ENCODE measurements at places on chromosomes 4 and X. TPM values are rescaled to one million over a fixed set of nuclear protein-coding genes. Genes with fewer than 3 reads are reported as not detected.

- DNase-seq, result peak; percentile 92
- H3K27me3 ChIP-seq, result no peaks in the 10 kb centered on the region
- H3K36me3 ChIP-seq, result peaks cover 7% of the 10 kb centered on the region
These were observed 12.8 kb downstream of the CYP4V2 start for GRCh38 chr4:186204103-186204559.

DNA sequence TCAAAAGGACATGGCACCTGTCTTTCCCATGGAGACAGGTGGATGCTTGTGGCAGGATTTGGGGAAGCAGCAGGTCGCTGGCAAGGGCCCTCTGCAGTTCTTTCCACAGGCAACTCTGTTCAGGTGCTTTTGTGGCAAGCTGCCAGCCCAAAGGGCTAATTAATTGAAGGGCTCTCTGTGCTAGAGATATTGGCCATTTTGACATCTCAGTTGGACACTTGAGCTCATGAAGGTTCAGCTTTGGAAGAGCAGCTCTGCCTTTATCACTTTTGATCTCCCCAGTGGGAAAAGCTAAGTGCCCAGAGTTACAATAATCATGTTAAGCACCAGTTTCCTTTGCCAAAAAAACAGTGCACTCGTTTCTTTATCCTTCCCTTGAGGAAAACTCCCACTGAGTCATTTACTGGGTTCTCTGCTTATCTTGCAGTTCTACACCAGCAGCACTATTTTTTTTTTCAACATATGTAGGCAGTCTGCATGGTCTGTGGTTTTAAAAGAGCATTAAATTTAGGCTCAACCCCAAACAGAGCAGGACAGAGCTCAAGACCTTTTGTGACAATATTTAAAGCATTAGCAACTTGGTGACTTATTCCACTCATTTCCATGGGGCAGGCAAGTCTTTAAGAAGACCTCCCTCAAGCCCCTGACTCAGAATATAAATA is 336.4 kb upstream of the RASGEF1B start:
- H3K27ac ChIP-seq, result no peak overlapping the region
- H3K36me3 ChIP-seq, result no peaks in the 10 kb centered on the region
- no peak overlapping the region for H3K4me3 ChIP-seq
- peaks cover 8% of the 10 kb centered on the region for H3K27me3 ChIP-seq

ITGB1BP2 gene
- total RNA-seq, result 4.8 TPM

NPY5R gene
- not detected for total RNA-seq

DNA sequence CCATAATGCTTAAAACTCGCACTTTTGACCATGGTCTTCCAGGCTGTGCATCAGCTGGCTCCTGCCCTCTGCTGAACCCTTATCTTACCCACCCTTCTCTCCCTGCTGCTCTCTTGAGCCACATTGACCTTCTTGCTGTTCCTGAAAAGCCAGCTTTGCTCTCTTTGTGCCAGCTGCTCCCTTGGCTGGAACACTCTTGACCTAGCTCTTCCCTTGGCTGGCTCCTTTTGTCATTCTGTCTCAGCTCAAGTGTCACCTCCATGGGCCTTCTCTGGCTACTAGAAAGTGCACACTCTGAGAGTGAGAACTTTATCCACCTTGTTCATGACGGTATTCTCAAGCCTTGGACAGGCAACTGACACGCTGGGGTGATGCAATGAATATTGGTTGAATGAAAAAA is 112.1 kb downstream of the MGST2 start:
- no peaks in the 10 kb centered on the region for H3K4me1 ChIP-seq
- H3K36me3 ChIP-seq, result no peaks in the 10 kb centered on the region
- DNase-seq, result no peak
- no peak overlapping the region for H3K27ac ChIP-seq
- H3K4me3 ChIP-seq, result no peak overlapping the region

ALB gene
- not detected for total RNA-seq

GRCh38 chr4:138412847-138413246 is 170.7 kb upstream of the SLC7A11 start:
- H3K36me3 ChIP-seq, result no peaks in the 10 kb centered on the region
- H3K4me1 ChIP-seq, result no peaks in the 10 kb centered on the region
- no peak overlapping the region for H3K4me3 ChIP-seq
- no peak overlapping the region for H3K27ac ChIP-seq
- no peak for DNase-seq

IGFBP7 gene
- total RNA-seq, result not detected

FTSJ1 gene
- 62.8 TPM for total RNA-seq

DNA sequence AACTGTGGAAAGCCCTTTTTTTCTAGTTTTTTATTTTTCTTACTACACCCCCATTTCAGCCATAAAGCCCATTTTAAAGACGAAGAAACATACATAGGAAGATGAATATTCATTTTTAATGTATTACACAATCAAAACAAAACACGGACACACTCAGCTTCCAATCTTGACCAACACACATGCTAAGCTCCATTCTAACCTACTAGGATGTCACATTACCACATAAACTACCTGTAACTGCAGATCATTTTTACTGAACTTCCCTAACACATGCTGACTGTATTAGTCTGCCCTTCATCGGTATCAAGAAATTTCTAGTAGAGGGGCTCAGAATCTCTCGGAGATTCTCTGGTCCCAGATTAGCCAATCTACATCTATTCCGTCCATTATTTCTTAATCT is 1.8 kb downstream of the CCNI start:
- peaks cover 39% of the 10 kb centered on the region for H3K4me1 ChIP-seq
- no peak for DNase-seq
- H3K4me3 ChIP-seq, result no peak overlapping the region
- H3K36me3 ChIP-seq, result peaks cover 14% of the 10 kb centered on the region
- no peak overlapping the region for H3K27ac ChIP-seq
- no peaks in the 10 kb centered on the region for H3K27me3 ChIP-seq

DNA sequence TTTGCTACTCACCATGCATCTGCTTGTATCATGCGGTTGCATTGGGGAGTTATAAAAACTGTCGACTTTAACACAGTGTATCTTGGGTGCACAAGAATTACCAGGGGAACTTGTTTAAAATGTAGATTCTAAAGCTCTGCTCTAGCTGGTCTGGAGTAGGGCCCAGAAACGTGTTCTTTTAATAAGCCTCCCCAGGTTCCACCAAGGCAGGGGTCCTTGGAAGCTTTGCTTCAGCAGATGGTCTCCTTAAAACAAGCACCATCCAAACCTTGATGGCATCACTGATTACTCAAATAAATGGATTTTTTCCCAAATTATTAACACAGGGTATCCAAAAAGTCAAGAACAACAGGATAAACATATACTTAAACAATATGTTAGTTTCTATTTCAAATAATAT is 120.2 kb upstream of the NDP start:
- no peak overlapping the region for H3K27ac ChIP-seq
- no peak for DNase-seq
- no peaks in the 10 kb centered on the region for H3K36me3 ChIP-seq
- no peaks in the 10 kb centered on the region for H3K27me3 ChIP-seq

DNA sequence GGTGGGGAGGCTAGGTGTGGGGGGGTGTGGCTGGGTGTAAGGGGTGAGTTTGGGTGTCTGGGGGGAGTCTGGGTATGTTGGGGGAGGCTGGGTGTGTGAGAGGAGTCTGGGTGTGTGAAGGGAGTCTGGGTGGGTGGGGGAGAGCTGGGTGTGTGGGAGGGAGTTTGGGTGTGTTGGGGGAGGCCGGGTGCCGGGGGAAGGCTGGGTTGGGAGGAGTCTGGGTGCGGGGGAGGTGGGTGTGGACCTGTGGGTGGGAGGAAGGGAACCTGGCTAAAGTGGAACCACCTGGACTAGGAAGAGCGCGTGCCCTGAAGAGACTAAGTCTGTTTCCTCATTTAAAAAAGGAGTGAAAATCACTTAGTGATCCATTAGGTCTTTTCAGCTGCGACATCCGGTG is 18.3 kb downstream of the SPON2 start:
- peaks cover 9% of the 10 kb centered on the region for H3K27me3 ChIP-seq
- no peak for DNase-seq
- no peaks in the 10 kb centered on the region for H3K36me3 ChIP-seq
- H3K27ac ChIP-seq, result no peak overlapping the region
- H3K4me1 ChIP-seq, result no peaks in the 10 kb centered on the region

GRCh38 chr4:13413729-13414437 is 70.3 kb downstream of the RAB28 start:
- DNase-seq, result no peak
- no peaks in the 10 kb centered on the region for H3K27me3 ChIP-seq
- H3K27ac ChIP-seq, result no peak overlapping the region
- H3K4me3 ChIP-seq, result no peak overlapping the region

GRCh38 chr4:144902614-144903013 is 195.4 kb downstream of the ANAPC10 start:
- no peaks in the 10 kb centered on the region for H3K4me1 ChIP-seq
- H3K27me3 ChIP-seq, result no peaks in the 10 kb centered on the region
- DNase-seq, result no peak

GRCh38 chr4:154584259-154584658 is 6.3 kb downstream of the FGA start:
- DNase-seq, result no peak
- H3K4me1 ChIP-seq, result no peaks in the 10 kb centered on the region
- peaks cover 7% of the 10 kb centered on the region for H3K27me3 ChIP-seq
- H3K4me3 ChIP-seq, result no peak overlapping the region
- no peak overlapping the region for H3K27ac ChIP-seq
- H3K36me3 ChIP-seq, result no peaks in the 10 kb centered on the region

DNA sequence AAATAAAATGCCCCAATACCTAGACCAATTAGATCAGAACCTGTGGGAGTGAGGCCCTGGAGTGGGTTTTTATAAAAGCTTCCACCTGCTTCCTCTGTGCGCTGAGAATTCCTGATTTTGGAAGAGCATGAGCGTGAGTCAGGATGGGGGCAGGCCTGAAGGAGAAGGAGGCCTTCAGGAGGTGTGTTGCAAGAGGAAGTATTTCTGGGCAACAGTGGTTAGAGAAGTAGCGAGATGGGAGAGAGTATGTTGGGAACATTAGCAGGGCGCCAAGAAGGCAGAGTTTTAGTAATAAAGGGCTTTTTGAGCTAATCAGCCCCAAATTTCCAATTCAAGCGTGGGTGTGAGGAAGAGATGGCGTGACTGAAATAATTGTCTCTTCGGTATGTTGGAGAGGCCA is 349.8 kb downstream of the UNC5C start:
- no peaks in the 10 kb centered on the region for H3K27me3 ChIP-seq
- H3K27ac ChIP-seq, result no peak overlapping the region
- H3K4me3 ChIP-seq, result no peak overlapping the region
- H3K36me3 ChIP-seq, result no peaks in the 10 kb centered on the region
- no peak for DNase-seq
- H3K4me1 ChIP-seq, result peaks cover 4% of the 10 kb centered on the region

Data from activated CD4-positive, alpha-beta memory T cell treated with anti-CD3 and anti-CD28 coated beads for 36 hours (primary cell).